ENCODE measurements at places on chromosomes 7 and 10.

DNA sequence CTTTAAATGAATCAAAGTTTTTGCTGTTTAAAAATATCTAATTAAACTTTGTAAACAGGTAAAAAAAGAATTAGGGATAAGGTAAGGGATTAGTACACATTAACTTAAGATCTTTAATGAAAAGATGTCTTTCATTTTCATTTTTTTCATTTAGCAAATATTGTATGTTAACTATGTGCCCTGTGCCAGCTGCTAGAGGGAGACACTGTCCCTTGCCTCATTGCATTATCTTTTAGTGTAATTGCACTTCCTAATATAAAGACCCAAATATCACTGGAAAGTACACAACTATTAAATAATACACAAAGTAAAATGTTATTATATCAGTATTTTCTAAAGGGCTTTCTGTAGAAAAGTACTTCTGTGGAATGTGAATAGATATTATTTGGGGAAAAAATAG, 102.7 kb downstream of the GPR37 start:
- DNase-seq = no peak

DNA sequence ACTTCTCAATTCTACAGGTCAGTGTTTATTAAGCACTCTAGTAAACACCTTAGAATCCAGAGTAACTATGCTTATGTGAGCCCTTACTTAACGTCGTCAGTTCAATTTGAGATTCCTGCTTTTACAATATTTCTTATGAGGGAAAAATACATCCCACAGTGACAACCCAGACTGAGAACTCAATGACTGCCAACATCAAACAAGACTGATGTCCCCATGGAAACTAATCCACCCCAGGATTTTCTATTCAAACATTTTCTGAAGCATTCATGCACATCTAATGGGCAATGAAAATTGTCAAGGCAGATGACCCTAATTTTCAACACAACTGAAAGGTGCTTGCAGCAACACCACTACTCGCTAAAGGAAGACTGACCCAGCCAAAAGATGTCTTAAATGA, 67.0 kb downstream of the ATE1 start:
- no peak for DNase-seq

- DNase-seq = no peak
Observed at GRCh38 chr7:96952974-96953391, 52.4 kb upstream of the DLX6 start.

- DNase-seq = no peak
Observed at GRCh38 chr7:131556909-131557651, 652 bp upstream of the PODXL start.

- DNase-seq = no peak
Observed at GRCh38 chr7:2943851-2944601, 99.6 kb downstream of the CARD11 start.

GRCh38 chr10:28479425-28479865, 53.5 kb upstream of the WAC start:
- DNase-seq = peak; percentile 68

DNA sequence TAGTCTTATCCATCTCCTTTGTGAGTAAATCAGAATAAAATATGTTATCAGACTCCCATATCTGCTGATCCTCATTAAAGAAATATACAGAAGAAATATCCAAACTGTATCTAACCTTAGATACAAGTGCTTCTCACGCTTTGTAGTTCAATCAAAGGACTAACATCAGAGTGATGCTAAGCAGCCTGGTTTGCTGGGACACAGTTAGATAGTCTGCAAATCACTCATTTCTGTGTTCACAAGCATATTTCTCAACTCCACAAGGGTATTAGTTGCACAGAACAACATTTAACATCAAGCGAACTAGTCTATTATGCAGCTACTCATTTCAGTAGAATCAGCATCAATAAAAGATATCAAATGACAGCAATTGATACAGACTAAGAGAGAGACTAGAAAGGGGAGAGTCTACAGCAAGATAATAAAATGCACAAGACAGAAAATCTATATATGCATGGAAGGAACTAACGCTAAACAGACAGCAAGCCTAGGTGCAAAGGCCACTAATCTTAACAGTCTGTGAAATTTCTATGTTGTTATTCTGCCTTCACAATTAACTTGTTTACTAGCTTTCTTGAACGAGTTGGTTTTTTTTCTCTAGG, 30.0 kb downstream of the DNAJC12 start:
- DNase-seq = no peak

DNA sequence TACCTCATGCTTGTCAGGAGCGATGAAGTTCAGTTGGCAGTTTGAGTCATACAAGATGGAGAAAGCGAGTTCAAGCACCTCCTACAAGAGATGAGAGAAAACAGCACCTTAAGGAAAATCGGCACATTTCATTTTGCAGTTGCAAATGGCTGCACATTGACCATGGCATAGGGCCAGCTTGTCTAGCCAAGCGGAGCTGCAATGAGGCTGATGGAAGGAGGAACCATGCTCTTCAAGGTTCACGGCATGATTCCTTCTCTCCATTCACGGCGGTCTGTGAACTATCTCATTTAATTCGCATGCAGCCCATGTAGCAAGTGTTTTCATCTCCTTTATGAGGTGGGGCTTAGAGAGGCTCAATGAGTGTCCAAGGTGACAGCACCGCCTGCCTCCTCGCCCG, 137.4 kb upstream of the AOAH start:
- no peak for DNase-seq

DNA sequence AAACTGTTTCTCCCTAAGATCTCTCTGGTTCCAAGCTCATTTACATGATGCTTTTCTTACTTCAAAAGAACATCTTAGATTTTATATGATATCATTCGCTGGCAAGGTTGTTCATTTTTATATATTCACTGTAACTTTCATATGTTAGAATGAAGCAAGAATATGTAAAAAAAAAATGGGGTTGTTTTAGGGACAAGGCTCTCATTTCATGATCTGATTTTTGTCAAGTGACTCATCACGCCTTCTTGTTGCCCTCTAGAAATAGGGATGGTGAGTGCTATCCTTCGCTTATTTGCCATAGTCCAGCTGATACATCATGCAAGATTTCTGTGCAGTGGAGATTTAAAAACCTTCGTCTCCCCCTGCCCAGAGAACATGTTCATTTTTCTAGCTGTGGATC, 14.0 kb upstream of the CELF2 start:
- DNase-seq = no peak

DNA sequence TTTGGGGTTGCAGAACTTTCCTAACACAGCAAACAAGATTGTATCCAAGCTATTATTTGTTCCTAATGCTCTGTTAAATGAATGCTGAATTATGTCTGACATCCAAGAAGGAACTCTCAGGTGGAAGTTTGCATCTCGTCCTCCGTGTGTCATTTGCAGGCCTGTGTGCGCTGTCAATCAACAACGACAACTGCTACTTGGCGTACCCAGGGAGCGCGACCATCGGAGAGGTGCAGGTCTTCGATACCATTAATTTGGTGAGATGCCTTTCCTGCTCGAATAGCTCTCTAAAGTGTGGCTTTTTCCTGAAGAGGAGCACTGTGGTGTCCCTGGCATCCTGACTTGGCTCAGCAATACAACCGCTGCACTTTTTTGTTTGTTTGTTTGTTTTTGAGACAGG, 26.9 kb downstream of the WIPI2 start:
- peak; percentile 1 for DNase-seq

- peak; percentile 56 for DNase-seq
Observed at GRCh38 chr10:119680650-119681081, 29.5 kb downstream of the BAG3 start.

DNA sequence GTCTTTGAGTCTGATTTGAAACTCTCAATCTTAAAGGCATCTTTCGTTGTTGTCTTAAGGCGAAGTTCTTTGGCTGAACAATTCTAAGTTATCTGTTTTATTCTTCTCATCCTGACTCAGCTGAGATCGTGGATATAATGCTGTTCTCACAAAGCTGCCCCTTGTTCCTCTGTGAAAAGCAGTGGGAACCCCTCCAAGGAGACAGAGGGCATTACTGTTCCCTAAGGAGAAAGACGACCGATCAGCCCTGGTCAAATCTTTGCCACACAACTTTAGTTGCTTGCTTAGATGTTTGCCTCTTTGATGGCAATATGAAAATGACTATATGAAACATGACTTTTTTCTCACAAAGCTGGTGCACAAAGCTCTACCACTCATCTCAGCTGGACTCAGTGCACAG, 1016.7 kb downstream of the REEP3 start:
- no peak for DNase-seq

- DNase-seq = no peak
Observed at GRCh38 chr7:80414331-80414730, 97.5 kb downstream of the GNAT3 start.

DNA sequence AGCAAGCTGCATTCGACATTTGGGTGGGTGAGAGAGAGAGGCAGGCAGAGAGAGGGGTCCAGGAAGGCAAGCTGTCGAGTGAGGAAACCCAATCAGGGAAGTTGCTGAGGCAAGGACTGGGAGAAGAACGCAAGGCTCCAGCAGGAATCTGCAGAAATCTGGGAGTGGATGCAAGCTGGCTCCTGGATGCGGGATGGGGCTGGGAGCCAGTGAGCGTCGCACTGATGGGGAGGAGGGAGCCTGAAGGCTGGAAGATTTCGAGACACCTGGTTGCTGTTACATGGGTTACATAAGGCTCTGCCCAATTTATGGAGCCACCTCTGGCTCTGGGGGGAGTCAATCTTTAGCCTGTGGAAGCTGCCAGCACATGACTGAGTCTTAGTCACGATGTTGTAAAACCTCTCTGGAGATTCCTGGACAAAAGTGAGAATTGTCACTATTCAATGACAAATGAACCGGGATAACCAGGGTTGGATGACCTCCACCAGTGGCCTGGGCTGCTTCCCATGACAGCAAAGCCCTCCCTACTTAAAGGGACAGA, 51.1 kb upstream of the ADRB1 start:
- DNase-seq = no peak

DNA sequence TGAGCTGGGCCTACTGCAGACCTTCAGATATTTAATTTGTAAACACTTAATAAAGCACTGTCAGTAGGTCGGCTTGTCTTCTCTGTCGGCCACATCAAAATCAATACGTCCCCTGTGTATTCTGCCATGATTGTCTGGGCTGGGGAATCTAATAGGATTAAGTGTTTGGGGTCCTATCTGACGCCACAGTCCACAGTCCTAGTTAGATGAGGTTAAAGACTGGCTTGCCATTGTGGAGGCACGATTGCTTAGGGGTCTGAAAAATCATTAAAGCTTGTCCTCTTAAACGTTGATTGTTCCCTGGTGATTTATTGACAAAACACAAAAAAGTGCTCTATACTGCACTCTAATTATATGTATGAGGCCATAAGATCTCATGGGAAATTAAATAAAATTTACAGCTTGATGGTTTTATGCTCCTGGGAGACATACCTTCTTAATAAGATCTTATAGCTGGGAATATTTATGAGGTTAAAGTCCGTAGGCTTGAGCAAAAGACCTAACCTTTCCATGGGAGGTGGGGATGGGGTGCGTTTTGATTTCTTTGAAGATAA, 650.3 kb upstream of the GALNT17 start:
- no peak for DNase-seq

- no peak for DNase-seq
Observed at GRCh38 chr7:159034394-159034793, 110.3 kb downstream of the VIPR2 start.

DNA sequence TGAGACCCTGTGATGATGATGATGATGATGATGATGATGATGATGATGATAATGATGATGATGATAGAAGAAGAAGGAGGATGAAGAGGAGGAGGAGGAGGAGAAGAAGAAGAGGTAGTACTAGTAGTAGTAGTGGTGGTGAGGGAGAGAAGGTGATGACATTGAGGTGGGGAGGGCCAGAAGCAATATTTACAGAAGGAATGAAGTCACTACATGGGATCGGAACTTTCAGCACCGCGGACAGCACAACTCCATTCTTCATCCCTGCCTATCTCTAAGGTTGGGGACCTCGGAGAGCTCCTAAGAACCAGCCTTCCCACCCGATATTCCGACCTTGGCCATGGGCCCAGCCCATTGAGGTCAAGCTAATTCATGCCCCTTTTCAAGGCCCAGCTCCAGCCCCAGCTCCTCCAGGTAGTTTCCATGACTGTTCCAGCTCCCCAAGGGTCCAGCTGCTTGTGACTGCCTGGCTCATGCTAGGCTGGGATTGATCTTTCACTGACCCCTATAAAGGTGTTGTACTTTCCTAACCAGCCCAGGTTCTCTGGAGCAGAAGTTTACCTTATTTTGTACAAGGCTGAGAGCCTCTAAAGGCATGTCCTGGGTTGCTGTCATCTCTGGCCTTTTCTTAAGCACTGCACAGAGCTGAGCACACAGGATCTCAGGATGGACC, 10.3 kb downstream of the CRHR2 start:
- DNase-seq = peak; percentile 74

DNA sequence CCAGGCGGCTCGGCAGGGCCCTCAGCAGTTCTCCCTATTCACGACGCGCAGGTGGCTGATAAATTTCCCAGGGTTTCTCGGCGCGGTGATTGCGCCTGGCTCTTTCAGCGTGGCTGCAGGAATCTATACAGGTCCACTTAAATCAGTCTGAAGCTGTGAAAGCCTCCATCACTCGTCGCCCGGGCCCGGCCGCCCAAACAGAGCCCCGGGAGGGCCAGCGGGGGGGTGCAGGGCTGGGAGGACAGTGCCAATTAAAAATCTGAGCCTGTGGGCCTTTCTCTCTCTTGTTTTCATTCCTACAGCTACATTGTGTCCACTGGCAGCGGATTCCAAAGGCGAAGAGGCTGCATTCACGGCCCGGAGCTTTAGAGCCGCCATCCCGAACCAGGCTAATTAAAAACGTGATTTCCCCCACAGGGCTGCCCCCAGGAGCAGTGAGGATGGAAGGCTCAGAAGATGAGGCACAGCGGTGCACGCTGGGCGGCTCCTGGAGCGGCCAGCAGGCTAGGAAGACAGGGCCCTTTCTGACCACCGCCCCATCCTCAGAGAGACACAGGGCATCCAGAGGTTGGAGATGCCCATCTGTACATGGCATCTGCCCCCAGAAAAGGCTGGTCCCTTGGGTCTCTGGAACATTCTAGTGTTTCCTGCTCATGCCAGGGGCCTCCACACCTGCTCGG, 100.7 kb downstream of the FAM53B start:
- no peak for DNase-seq

All from right forelimb (tissue), 1 donor.